ENCODE measurements at places on chromosomes 11 and 22.

- no peak for DNase-seq
Observed at GRCh38 chr11:61134801-61135257, 26.4 kb downstream of the VPS37C start.

DNA sequence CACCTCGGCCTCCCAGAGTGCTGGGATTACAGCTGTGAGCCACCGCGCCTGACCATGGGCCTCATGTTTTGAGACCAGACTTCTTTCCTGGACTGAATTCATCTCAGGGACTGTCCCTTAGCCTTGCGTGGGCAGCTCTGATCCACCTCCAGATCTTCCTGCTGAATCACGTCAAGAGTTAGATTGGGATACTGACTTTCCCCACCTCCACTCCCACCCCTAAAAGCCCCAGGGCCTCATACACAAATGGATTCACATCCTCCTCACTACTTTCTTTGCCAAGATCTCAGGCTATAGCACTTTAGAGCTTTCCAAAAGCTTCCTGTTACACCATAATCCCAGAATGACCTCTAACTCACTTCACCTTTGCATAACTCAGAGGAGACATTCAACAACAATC lies 12.1 kb downstream of the CCDC87 start:
- no peak for DNase-seq

DNA sequence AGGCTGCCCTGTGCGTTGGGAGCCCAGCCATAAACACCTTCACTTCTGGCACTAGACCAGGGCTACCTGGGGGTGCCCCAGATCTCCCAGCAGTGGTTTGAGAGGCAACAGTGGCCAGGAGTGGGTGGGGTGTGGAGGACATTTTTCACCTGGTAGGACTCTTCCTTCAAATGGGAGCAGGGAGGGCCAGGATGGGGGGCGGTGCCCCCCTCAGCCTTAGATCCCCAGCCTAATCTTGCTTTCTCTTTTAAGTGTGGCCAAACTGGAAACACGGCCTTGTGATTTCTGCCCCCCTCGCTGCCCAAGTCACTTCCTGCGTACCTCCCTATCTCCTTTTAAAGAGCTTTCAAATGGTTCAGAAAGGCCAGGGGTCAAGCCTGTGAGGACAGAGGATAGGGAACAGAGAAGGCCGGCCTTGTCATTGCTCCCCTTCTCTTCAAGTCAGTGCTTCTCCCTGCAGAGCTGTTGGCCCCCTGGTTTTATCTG lies 800 bp downstream of the KCNJ5 start:
- no peak for DNase-seq

- DNase-seq, result no peak
Observed at GRCh38 chr11:66335531-66336233, 552 bp downstream of the RIN1 start.

GRCh38 chr11:111642542-111642941 lies 40.3 kb downstream of the SIK2 start:
- no peak for DNase-seq

DNA sequence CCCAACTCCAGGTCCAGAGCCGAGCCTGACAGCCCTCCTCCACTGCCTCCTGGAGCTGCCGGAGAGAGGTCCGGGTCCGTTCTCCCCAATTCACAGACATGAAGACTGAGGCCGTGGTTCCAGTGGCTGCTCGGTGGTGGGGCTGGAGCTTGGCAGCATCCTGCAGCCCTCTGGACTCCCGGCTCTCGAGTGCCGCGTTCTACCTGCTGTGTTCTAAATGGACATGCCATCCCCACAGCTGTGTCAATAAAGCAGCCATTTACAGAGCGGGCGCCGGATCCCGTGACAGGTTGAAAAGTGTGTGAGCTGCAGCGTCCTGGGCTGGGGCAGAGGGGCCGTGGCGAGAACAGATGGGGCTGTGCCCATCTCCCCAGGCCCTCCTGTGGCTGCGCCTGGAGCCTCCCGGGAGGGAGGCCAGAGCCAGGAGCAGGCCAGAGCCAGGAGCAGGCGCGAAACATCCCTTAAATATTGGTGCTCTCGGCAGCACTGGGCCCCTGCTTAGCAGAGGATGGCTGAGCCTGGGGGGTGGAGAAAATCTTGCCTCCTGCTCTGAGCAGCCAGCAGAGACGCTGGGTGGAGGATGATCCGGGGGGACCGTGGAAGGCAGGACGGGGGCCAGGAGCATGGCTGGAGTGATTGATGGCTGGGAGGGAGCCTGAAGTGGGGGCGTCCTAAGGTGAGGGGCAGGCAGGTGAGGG lies 46.2 kb downstream of the FLRT1 start:
- DNase-seq, result peak; percentile 64

GRCh38 chr22:26374391-26375026 lies 54.6 kb upstream of the ASPHD2 start:
- peak; percentile 71 for DNase-seq

DNA sequence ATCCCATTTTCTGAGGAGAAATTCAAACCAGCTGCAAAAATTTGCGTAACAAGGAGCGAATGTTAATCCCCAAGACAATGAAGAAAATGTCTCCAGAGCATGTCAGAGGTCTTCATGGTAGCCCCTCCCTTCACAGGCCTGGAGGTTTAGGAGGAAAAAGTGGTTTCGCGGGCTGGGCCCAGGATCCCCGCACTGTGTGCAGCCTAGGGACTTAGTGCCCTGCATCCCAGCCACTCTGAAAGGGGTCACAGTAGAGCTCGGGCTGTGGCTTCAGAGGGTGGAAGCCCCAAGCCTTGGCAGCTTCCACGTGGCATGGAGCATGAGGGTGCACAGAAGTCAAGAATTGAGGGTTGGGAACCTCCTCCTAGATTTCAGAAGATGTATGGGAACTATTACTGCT lies 87.4 kb downstream of the BRD1 start:
- no peak for DNase-seq

GRCh38 chr11:33722590-33723234 lies 13.5 kb downstream of the CD59 start:
- DNase-seq, result no peak

DNA sequence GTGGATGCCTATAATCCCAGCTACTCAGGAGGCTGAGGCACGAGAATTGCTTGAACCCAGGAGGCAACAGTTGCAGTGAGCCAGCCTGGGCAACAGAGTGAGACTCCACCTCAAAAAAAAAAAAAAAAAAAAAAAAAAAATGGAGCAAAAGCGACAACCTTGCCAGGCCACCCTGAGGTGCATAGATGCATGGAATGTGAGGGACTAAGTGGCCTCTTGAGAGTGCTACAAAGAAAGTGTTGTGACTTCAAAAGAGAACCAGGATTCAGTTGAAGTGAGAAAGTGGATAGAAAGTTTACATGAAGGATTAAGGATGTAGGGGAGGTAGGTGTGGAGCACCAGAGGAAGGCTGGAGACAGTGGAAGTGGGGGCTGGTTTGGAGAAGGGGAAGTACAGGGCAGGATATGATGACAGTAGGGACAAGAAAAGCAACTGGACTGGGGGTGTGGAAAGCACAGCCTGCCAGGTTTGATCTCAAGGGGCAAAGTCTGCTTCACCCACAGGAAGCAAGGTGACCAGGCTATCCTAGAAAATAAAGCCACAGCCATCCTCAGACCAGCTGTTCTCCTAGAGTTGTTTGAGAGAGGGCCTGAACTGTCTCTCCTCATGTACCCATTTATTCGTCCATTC lies 36.0 kb upstream of the OLFML1 start:
- no peak for DNase-seq

- no peak for DNase-seq
Observed at GRCh38 chr11:86101493-86101892, 32.6 kb upstream of the PICALM start.

GRCh38 chr22:43921370-43921769 lies 2.2 kb upstream of the PNPLA3 start:
- no peak for DNase-seq

DNA sequence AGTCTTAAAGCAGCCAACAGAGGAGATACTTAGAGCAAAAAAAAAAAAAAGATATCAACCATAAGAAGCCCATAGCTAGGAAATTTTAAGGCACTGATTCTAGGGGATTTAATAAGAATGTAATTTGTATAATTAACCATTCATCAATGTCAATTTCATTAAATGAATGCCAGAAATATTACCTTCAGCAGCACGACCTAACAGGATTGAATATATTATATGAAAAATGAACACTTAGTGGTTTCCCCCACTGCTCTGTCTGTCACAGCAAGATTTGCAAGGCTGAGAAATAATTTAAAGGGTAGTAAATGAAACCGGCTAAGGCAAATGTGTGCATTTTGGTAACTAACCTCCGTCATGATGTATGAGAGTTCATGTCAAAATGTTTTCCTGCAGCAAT lies 319.9 kb downstream of the KIRREL3 start:
- no peak for DNase-seq

GRCh38 chr22:44895296-44896055 lies 114.3 kb downstream of the PHF21B start:
- no peak for DNase-seq

DNA sequence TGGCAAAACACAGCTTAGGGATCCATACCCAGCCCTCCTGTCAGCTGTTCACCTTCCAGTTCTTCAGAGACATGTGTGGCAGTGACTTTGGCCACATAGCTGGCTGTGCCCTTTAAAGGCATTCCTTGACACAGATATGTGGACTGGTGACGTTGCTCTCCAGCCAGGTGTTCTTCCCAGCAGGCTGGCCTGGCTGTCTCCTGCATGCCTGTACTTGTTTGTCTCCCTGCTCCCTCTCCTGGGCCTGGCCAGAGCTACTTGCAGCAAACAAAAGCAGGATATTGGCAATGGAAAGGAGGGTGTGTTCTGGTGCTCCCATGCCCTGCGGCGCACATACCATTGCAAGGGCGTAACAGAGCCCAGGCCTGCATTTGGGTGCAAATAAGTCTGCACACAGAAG lies 38.3 kb downstream of the PIK3IP1 start:
- no peak for DNase-seq

DNA sequence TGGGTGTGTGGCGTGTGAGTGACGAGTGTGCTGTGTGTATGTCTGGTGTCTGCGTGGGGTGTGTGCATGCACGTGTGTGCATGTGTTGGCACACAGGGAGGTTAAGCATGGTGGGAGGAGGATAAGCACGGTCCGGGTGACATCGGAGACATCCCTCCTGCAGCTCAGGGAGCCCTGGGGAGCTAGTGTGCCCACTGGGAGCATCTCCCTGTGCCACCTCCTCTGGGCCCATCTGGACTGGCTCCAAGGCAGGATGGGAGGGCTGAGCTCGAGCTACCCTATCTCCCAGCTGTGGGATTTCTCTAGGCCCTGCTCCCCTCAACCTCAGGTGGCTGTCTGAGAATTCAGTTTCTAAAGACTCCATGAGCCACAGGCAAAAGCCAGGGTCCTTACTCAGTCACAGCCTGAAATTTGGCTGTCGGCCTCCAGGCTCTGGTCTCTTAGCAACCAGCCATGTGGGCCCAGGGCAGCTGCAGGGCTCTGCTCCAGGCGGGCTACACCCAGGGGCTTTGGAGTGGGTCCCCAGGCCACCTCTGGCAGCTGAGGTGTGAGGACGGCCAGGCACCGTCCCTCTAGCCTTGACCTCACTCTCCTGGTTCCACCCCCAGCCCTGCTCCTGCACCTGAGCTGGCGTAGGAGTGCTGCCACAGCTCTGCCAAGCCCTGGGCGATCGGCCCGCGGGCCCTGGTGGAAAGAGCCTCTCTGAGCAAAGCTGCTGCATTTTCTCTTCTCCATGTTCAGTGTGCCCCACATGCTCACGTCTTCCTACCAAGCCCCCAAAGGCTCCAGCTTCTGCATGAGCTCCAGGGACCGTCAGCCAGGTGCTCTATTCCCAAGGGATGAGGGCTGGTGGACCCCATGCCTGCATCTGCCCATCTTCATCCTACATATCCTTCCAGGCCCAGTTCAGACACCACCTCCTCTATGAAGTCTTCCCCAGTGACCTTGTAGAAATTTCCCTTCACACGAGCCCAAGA lies 39.7 kb downstream of the RTL6 start:
- no peak for DNase-seq

DNA sequence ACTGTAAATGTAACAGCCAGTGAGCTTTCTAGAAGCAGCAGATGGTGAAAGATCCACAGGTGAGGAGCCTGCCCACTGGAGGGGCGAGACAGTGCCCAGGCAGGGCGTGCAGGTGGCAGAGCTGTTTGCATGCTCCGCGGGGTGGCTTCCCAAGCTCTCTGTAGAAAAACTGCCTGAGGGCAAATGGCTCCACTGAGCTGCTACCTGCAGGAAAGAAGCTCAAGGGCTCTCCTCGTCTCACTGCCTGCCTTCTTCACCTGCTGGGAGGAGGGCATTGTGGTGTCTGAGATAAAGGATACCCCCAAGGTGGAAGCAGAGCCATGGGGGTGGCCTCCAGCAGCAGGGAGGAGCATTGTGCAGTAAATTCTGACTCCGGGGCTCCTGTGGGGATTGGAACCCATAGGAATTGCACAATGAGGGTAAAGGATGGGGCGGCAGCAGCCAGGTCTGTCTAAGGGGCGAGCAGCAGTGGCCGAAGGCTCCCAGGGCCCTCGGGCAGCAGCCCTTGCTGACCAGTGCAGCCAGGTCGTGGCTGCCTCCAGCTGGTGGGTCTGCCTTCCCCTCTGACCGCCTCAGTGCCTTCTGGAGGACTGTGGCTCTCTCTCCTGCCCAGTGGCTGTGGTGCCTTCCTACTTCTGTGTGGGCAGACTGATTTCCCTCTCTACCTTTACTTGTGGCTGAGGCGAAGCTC lies 28.0 kb upstream of the CABP7 start:
- DNase-seq, result no peak

DNA sequence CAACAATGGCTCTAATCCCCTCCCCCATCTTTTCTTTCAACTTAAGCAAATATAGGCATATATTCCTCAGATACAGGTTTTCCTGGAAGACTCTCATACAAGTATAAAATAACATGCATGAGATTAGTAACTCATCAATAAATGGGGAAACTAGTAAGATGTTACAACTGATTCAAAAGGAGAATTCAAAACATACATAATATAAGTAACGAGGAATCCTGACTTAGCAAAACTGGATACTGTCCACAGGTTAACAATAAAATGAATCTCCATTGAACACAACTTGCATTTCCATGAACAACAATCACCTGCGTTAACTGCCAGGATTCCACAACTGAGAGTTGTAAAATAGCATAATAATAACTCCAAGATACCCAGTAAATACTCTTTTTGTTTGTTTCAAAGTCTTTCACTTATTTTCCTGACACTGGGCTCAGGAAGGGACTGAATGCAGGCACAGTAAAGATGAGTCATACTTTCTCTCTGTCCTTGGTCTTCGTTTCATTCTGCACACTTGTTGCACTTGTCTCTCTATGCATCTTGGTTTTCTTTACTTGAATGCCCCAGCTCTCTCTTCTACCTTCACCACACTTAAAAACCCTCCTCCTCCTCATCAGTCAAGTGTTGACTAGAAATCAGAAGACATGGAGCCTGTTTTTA lies 8.1 kb downstream of the APIP start:
- DNase-seq, result no peak

DNA sequence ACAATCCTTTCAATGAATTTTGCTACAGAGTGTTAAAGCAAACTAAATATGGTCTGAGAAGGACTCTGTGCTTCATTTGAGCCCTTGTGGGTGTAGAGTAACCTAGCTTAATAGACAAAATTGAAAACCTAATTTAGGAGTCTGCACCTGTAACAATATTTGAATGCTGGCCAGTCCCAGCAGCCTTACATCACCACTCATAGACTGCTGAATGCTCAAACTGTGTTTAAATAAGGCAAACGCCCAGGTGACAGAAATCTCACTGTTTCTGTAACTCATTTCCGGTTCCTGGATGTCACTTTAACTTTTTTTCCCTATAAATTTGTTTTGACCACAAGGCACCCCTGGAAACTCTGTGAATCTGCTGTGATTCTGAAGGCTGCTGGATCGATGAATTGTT lies 45.5 kb upstream of the GLYATL1B start:
- DNase-seq, result no peak
